ENCODE measurements at places on chromosomes 16 and 17. TPM values are rescaled to one million over a fixed set of nuclear protein-coding genes. Genes with fewer than 3 reads are reported as not detected.

DNA sequence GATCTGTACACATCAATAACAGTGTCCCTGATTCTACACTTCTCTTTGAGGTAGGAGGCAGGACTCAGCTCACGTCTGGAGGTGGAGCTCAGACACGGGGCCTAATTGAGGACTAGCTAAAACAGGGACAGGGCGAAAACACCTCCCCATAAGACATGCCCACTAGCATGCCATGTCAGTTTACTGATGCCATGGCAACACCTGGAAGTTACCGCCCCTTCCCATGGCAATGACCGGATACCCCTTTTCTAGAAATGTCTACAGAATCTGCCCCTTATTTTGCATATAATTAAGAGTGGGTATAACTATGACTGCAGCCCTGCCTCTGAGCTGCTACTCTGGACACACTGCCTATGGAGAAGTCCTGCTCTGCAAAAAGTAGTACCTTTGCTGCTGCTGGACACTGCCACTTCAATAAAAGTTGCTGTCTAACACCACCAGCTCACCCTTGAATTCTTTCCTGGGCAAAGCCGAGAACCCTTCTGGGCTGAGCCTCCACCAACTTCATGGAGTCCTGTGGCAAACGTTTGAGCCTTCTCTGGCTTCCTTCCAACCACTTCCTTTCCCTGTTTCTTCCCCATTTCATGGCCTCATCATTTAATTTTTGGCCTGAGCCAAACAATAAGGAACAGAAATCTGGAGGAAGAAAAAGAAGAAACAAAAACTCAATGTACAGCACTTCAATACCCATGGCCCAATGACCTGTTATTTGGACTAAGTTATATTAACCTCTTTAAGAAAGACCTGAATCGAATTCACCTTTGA lies 21.0 kb downstream of the PHB1 start:
- DNase-seq = no peak

- no peak for DNase-seq
Measured at GRCh38 chr17:67863624-67864247, 38.4 kb downstream of the BPTF start.

- no peak for DNase-seq
Measured at GRCh38 chr16:11725457-11725856, 17.2 kb downstream of the TXNDC11 start.

- no peak for DNase-seq
Measured at GRCh38 chr17:37671028-37671823, 28.0 kb upstream of the DDX52 start.

GRCh38 chr16:85924675-85925074 lies 25.7 kb downstream of the IRF8 start:
- no peak for DNase-seq

Gene CCT6B
- total RNA-seq = 4.9 TPM

Gene PERCC1
- total RNA-seq = not detected

Gene OR1A1
- not detected for total RNA-seq
